ENCODE measurements at places on chromosomes 4 and X.
A peak's percentile ranks its signal among the peaks of the same experiment; 100 is the strongest.

GRCh38 chr4:2067446-2068197, 8.5 kb downstream of the NAT8L start:
- no peak for DNase-seq

DNA sequence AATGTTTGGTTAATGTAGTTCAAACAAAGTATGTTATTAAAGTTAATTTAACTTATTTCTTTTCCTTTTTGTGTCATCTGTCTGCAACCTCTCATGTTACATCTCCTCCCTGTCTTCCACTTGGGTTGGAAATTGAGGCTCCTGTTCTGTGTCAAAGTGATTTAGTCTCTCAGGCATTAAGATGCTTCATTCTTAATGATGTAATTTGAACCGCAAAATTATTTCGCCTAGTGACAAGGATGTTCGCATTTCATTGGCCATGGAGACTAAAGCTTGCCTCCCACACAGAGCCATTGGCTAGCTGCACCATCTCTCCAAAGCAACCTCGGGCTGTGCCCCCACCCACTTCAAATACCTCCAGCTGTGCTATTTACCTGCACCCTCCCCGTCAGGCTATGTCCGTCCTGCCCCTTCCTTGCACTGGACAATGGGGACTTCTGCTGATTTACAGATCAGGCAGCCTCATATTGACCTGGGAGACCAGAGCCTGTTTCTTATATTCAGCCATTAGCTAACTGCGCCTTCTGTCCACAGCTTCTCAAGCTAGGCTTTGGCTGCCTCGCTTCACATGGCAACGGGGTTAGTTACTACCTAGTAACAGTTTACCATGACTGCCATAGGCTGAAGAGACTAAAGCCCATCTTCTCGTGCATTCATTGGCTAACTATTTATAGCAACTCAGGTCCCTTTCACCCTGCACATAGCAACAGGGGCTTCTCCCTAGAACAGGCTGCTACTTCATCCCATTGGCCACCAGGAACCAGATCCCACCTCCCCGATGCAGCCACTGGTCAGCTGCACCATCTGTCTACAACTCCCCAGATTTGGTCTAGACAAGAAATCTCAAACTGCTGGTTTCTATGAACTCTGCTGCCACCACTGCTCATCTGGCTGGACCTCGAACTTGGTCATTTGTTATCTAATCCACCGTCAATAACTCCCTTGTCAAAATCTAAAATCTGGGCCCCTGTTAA, 8.6 kb upstream of the ZNF157 start:
- DNase-seq = peak; percentile 96

DNA sequence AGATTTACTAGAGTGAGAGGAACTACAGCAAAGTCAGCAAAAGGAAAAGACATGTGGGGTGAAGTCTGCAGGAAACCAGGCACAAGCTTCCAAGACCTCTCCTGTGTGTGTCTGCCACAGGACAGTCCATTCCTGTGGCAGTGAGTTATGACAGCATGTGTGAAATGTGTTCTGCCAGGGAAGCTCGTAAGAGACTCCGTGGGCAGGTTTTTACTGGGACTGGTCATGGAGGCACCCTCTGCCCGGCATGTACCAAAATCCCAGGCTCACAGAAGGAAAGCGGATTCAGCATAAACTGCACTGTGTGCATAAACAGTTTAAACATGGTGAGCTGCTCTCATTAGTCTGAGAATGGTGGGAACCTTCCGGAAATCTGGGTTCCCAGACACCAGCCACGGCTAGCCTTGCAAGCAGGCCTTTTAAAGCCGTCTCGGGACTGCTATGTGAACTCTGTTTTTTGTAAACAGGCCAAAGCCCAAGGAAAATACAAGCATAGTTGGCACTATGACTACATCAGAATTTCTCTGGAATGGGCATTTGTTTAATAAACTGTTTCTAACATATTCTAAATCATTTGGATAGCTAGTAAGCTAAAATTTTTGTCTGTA, 288.5 kb downstream of the TENM3 start:
- no peak for DNase-seq

GRCh38 chr4:16865897-16866283, 32.6 kb downstream of the LDB2 start:
- DNase-seq = no peak

DNA sequence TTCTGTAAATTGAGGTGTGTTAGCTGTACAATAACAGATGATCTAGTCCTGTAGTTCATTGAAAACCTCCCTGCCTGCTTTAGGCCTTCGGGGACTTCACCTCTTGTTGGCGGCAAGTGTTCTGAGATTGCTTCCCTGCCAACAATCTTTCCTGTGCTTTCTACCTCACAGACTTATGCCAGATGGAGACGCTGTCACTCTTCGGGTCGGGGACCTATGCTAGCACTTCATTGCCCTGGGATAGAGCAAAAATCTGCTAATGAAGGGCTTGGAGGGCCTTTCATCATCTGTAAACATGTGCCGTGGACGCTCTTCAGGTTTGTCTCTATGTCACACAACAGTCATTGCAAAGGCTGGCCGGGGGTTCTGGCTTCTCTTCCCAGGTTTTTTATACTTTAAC, 4.7 kb upstream of the PDLIM3 start:
- DNase-seq = no peak

GRCh38 chr4:139514382-139515059, 41.5 kb downstream of the SETD7 start:
- DNase-seq = no peak

DNA sequence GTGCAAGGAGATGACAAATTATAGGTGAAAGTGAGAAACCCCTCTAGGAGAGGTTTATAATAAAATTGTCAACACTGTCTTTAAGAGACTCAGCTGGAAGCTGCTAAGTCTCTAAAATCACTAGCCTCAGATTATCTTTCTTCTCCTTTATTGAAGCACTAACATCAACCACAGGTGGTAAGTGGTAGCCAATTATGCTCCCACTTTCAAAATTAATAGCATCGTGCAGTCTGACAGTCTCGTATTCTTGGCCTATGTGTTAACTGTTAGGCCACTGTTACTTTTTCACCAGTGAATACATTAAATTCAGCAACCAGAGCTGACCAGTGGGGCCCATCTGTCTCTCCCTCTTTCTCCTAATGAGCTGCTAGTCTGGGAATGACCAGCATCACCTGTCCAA, 674.1 kb downstream of the RAPGEF2 start:
- no peak for DNase-seq

GRCh38 chrX:16658284-16658683, 8.3 kb downstream of the S100G start:
- DNase-seq = no peak

- DNase-seq = no peak
Measured at GRCh38 chrX:20181598-20182329, 40.1 kb upstream of the EIF1AX start.

GRCh38 chrX:38004046-38004445, 2.3 kb upstream of the SYTL5 start:
- DNase-seq = no peak

DNA sequence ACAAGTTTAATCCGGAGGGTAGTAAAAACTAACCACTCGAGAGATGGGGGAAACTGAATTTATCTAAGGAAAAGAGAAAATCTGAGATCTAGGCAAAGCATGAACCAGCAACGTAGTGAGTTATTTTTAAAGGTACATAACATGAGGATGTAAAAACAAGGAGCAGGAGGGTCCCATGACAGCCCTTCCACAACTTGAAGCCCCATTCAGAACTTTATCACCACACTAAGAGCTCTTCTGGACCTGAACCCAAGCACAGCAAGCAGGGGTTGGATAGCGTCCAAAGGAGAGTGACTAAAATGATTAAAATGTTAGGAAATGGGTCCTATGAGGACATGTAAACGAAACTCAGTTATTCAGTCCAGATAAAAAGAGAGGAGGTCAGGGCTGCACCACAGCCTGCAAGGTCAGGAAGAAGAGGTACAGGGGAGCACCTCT, 16.2 kb downstream of the SH3RF1 start:
- no peak for DNase-seq

DNA sequence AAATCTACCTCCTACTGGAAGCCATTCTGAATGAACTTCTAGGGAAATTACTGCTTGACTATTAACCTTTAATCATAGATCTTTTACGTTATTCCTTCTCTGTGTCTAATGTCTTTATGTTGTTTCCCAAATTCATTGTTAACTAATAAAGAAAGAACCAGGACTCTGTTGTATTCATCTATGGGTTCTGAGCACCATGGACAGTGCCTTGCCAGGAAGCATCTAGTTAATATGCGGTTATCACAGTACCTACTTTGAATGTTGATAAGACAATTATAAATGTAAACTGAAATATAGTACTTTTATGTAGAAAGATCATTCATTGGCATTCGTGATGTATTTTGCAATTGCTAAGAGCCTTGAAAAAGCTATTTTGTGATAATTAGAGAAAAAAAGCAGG, 23.8 kb downstream of the NWD2 start:
- no peak for DNase-seq

- no peak for DNase-seq
Measured at GRCh38 chrX:105121186-105121585, 99.3 kb downstream of the TEX13A start.

DNA sequence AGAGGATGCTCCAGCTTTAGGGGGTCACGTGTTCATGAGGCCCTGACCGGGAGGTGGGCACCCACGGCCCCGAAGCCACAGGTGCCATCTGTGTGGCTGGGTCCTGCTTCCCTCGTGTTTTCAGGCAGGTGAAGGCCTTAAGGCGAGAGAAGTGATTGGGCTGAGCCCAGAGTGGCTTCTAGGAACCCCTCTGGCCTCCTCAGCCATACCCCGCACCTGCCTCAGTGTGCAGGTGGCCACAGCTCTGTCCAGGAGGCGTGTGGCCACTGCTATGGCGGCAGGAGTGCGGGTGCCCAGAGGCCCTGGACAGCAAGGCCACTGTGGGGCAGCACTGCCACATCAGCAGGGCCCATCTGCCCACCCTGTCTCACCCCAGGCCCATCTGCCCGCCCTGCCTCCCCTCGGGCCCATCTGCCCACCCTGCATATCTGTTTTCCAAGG, 25.0 kb downstream of the NKX1-1 start:
- DNase-seq = no peak

DNA sequence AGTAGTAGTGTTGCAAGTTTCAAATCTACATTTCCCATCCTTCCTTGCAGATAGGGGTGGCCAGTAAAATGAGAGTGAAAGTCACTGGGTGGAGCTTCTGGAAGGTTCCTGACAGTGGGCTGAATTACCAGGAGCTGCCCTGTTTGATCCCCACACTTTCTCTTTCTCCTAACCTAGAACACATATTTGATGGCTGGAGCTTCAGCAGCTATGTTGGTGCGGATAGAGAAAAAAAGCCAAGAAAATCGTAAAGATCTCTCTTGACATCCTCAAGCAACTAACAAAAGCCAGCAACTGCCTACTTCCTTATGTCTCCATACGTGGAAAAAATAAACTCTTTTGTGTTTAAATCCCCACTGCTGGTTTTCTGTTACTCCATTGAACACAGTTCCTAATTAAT, 32.2 kb downstream of the ZNF275 start:
- no peak for DNase-seq

GRCh38 chr4:7571701-7572100, 137.0 kb upstream of the PSAPL1 start:
- DNase-seq = no peak

DNA sequence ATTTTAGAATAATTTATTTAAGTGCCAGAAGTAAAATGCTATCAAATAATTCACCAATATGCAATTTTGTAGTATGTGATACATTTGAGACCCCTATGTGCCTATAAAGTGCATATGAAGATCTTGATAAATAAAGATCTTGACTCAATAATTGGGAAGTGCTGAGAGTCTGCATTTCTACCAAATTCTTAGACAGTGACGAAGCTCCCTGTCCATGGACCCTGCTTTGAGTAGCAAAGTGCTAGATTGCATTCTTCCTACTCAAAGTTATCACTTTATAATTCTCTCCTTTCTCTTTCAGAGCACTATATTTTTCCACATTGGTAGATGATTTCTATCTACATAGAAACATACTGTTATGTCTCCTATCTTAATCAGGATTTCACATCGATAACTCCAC, 1393.9 kb downstream of the ARAP2 start:
- no peak for DNase-seq

DNA sequence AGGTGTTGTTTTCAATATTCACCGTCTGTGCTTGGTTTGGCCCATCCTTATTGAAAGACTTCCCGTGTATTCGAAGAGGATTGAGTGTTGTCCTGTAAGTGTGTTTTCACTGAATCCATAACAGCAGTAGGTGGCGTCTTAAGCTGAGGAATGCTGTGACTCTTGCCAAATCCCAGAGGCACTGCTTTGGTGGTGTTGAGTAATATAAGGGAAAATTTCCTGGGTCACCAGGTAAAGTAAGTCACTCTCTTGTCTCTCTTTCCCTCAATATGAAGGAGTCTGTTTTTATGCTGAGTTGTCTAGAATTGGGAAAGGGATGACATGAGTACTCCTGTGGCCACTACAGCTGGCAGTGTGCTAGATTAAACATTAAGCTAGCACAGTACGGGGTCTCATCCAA, 146.7 kb upstream of the ZXDB start:
- no peak for DNase-seq

DNA sequence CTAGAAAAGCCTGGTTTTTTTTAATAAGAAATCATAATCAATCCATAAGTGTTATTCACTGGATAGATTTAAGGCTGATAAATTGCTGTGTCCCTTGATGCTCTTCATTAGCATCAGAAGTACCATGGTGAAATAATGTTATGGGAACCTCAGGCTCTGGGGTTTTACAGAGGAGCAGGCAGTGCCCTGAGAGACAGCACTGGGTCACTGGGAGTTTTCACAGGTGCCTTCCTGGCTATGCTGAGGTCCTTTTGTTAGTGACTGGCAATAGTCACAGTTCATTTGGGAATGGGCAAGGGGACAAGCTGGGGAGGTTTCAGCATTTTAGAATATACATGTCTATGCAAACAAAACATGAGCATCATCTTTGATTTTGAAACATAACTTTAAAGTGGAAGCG, 38.6 kb downstream of the ANK2 start:
- no peak for DNase-seq

DNA sequence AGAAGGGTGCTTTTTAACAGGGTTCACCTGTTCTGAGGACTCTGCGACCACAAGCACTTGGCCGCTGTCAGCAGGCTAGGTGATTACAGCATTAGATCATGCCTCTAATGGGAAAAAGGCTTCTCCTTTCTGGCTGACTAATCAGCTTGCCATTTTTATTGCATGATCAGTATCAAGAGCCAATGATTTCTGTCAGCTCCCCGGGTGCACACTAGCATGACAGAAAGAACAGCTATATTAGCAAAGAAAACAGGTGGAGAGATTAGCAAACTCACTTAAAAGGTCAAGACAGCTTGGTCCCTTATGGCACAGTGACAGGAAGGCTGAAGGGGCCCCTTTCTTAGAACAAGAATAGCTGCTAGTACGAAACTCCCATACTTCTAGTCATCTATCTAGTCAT, 170.0 kb downstream of the SMIM20 start:
- no peak for DNase-seq

GRCh38 chr4:77232653-77233052, 75.6 kb downstream of the CCNG2 start:
- no peak for DNase-seq

DNA sequence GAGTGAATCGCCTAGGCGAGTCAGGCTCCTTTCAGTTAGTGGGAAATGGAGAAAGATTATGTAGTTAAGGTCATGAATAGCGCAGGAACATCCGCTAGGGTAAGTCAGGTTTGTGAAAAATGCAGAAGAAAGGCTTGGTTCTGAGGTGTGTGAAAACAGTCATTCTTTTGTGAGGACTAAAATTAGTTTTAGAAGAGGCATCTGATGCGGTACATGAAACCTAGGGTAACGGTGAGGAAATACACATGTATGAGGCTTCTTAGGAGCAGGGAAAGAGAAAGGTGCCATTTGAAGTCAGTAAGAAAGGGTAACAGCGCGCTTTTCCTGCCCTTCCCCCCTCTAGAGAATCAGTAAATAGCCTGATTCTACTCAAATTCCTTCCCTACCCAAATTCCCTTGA, 570 bp upstream of the RNF128 start:
- DNase-seq = no peak

All from NCI-H1092 (cell line).